ENCODE measurements at places on chromosomes 7 and 10. TPM values are rescaled to one million over a fixed set of nuclear protein-coding genes. Genes with fewer than 3 reads are reported as not detected.

The CDC14C gene
- total RNA-seq: not detected

The KIF11 gene
- total RNA-seq: 4.5 TPM

The UTF1 gene
- not detected for total RNA-seq

The ST8SIA6 gene
- total RNA-seq: 0.09 TPM

The PIP gene
- not detected for total RNA-seq

The KEL gene
- total RNA-seq: not detected

The OGDH gene
- 26.2 TPM for total RNA-seq

The WEE2 gene
- not detected for total RNA-seq

The ADARB2 gene
- total RNA-seq: not detected

The ZNF485 gene
- total RNA-seq: 3.8 TPM

The PNLIPRP2 gene
- not detected for total RNA-seq

The KNDC1 gene
- total RNA-seq: 0.41 TPM

The NUTM2E gene
- not detected for total RNA-seq

The LFNG gene
- 2.3 TPM for total RNA-seq

The STEAP1 gene
- 83.4 TPM for total RNA-seq

The ZNF37A gene
- total RNA-seq: 6.0 TPM

The PRPS1L1 gene
- total RNA-seq: not detected

The FAM25A gene
- total RNA-seq: not detected

The FAM237B gene
- total RNA-seq: not detected

The MCU gene
- total RNA-seq: 27.0 TPM

The NCF1 gene
- total RNA-seq: not detected

The NKX2-3 gene
- total RNA-seq: not detected

The ABCC2 gene
- 0.98 TPM for total RNA-seq

The DHTKD1 gene
- 30.9 TPM for total RNA-seq

The OLAH gene
- not detected for total RNA-seq

The UPF2 gene
- total RNA-seq: 18.3 TPM

The AQP1 gene
- total RNA-seq: 2.8 TPM

The CLEC5A gene
- total RNA-seq: not detected

The RELN gene
- 7.5 TPM for total RNA-seq

The CPEB3 gene
- total RNA-seq: 1.7 TPM

The XRCC2 gene
- total RNA-seq: 1.1 TPM

The ACTL6B gene
- total RNA-seq: not detected

The RET gene
- 0.27 TPM for total RNA-seq

The MAGI2 gene
- 16.1 TPM for total RNA-seq

The LIPF gene
- not detected for total RNA-seq

The TMEM176A gene
- total RNA-seq: not detected

The EPO gene
- not detected for total RNA-seq

The CYP17A1 gene
- total RNA-seq: not detected

The RBM48 gene
- 12.3 TPM for total RNA-seq

The SPDYE5 gene
- total RNA-seq: not detected

The ATOH7 gene
- total RNA-seq: not detected

The EBF3 gene
- total RNA-seq: 14.7 TPM

The ADIRF gene
- total RNA-seq: 48.4 TPM

The SLC25A13 gene
- total RNA-seq: 14.3 TPM

The ZC3HAV1L gene
- total RNA-seq: 36.6 TPM

The FAM53B gene
- 11.0 TPM for total RNA-seq

The TCF7L2 gene
- total RNA-seq: 8.8 TPM

The CAMK2B gene
- 6.4 TPM for total RNA-seq

The SFR1 gene
- total RNA-seq: 11.0 TPM

The HTR7 gene
- 0.25 TPM for total RNA-seq

The SH2B2 gene
- total RNA-seq: 4.9 TPM

The SLC26A5 gene
- not detected for total RNA-seq

The GRID2IP gene
- total RNA-seq: not detected

The TRIL gene
- 6.3 TPM for total RNA-seq

The FOXI2 gene
- total RNA-seq: not detected

The CYTH3 gene
- 27.1 TPM for total RNA-seq

The RAB19 gene
- not detected for total RNA-seq

The CYP3A4 gene
- total RNA-seq: not detected

The CLRN3 gene
- total RNA-seq: not detected
